WTC11 (cell line): ENCODE measurements at places on chromosomes 7 and 10. TPM values are rescaled to one million over a fixed set of nuclear protein-coding genes. Genes with fewer than 3 reads are reported as not detected.

Gene KLF14
- total RNA-seq = not detected in 3 replicates

Gene CLEC2L
- 0.13 to 0.69 TPM (median 0.44 TPM) in 3 replicates for total RNA-seq

Gene MSS51
- total RNA-seq = 2.9 to 3.1 TPM (median 3.0 TPM) in 3 replicates

DNA sequence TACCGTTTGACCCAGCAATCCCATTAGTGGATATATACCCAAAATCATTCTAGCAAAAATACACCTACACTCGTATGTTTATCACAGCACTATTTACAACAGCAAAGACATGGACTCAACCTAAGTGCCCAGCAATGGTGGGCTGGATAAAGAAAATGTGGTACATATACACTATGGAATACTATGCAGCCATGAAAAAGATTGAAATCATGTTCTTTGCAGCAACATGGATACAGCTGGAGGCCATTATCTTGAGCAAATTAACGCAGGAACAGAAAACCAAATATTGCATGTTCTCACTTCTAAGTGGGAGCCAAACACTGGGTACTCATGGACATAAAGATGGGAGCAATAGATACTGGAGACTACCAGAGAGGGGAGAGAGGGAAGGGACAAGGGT, 223.9 kb downstream of the FRMD4A start:
- DNase-seq = no peak

GRCh38 chr10:71868192-71868697, 17.2 kb upstream of the PSAP start:
- no peak for DNase-seq

GRCh38 chr7:95517870-95518269, 32.1 kb downstream of the ASB4 start:
- no peak for DNase-seq

- DNase-seq = no peak
These were observed 149.0 kb downstream of the NRCAM start for GRCh38 chr7:108307194-108307593.
